HCT116 (cell line): ENCODE measurements at places on chromosomes 6 and 20. TPM values are rescaled to one million over a fixed set of nuclear protein-coding genes. Genes with fewer than 3 reads are reported as not detected.
A peak's percentile ranks its signal among the peaks of the same experiment; 100 is the strongest.

SLC17A2 gene
- total RNA-seq, result not detected

TJAP1 gene
- total RNA-seq, result 45.2 TPM

OR2H1 gene
- not detected for total RNA-seq

LBP gene
- 0.15 TPM for total RNA-seq

GRCh38 chr6:15290067-15290680 is 44.3 kb downstream of the JARID2 start:
- DNase-seq, result no peak
- no peak overlapping the region for H3K4me3 ChIP-seq
- no peaks in the 10 kb centered on the region for H3K27me3 ChIP-seq
- H3K36me3 ChIP-seq, result no peaks in the 10 kb centered on the region

DNA sequence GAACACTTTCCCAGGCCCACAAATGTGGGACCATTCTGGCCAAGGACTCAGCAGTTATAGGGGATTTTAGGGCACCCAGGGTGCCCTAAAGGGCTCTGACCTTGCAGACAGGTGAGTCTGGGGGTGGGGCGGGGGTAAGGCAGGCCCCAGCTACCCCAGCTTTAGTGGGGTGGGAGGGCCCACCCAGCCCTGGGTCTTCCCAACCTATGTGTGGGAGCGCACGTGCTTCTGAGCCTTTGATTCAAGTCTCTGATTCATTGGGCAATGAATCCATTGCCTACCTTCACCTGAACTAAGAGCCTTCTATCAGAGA is 958 bp downstream of the SERPINB1 start:
- peak overlapping the region; percentile 70 for H3K4me3 ChIP-seq
- H3K4me1 ChIP-seq, result peaks cover 50% of the 10 kb centered on the region
- no peak for DNase-seq
- peak overlapping the region; percentile 64 for H3K27ac ChIP-seq
- H3K36me3 ChIP-seq, result peaks cover 9% of the 10 kb centered on the region; the same call in 1 of the 2 replicates

DNA sequence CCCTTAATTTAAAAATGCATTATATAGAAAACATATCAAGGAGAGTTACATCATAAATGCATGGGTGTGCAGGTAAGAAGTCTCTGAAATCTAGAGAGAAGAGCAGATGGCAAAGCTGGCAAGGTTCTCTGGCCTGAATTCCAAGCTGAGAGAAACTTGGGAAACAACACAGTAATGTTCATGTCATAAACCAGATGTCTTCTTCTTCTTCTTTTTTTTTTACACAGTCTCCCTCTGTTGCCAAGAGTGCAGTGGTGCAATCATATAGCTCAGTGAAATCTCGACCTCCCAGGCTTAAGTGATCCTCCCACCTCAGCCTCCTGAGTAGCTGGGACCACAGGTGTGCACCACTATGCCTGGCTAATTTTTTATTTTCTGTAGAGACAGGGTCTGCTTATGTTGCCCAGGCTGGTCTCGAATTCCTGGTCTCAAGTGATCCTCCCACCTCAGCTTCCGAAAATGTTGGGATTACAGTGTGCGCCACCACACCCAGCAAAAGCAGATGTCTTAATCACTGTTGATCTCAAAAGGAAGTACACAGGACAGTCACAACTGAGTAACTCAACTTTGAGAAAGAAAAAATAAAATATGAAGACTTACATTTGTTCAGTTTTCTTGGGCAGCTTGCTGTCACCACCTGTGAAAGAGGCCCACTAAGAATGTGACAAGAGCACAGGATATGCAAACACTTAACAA is 77.3 kb downstream of the DNAAF9 start:
- H3K27me3 ChIP-seq, result no peaks in the 10 kb centered on the region
- H3K27ac ChIP-seq, result no peak overlapping the region
- H3K4me3 ChIP-seq, result no peak overlapping the region
- no peaks in the 10 kb centered on the region for H3K4me1 ChIP-seq
- DNase-seq, result no peak

DNA sequence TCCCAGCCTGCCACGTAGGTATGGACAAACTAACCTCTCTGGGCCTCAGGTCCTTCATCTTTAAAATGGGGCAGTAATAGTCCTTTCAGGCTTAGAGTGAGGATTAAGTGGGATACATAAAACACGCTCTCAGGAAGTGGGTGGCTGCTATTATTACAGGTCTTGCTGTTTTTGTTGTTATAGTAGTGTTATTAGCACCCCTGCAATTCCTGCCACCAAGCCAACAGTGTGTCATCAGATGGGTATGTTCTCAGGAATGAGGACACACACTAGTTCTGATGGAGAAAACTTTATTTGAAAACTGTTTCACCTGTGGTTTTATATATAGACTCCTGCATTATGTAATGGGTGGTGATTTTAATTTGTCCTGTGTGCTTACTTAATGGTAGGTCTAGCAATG is 131.7 kb downstream of the LRRC1 start:
- DNase-seq, result peak; percentile 21
- peak overlapping the region; percentile 71 for H3K27ac ChIP-seq
- peaks cover 55% of the 10 kb centered on the region for H3K4me1 ChIP-seq
- 0 out of 2 replicates have a peak, but pooled peaks cover 2% of the 10 kb centered on the region for H3K36me3 ChIP-seq

DNA sequence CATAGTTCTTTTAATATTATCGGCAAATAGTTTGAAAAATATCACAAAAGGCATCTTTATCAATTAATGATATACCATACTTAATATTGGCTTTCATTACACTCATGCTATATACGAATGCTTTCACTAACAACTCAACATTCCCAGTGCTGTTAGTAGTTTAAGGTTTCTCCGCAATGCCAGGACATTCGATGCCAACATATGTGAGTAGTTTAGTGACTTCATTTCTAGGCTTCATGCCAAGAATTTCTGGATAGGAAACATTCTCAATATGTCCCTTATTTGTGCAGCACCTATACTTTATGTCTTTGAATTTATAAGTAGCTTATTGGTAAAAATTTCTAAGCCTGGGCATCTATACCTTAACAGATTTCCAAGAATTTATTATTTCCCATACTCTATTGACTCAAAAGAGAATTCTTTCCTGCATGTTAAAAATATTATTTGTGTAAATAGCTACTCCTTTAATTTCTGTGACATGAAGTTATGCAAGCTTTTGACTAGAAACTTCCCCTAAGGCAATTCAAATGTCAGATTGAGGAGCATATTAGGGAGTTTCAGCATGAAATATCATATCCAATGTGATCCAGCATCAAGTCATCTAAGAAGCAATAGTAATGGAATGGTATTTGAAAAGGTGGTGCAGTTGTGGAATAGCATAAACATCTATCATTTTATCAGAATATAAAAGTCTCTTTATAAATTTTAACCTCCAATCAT is 236.0 kb upstream of the STXBP5 start:
- H3K4me3 ChIP-seq, result no peak overlapping the region
- DNase-seq, result no peak
- H3K4me1 ChIP-seq, result no peaks in the 10 kb centered on the region

GRCh38 chr6:116847227-116847626 is 18.3 kb upstream of the GPRC6A start:
- H3K4me1 ChIP-seq, result no peaks in the 10 kb centered on the region
- peak; percentile 35 for DNase-seq
- H3K4me3 ChIP-seq, result no peak overlapping the region
- H3K27ac ChIP-seq, result no peak overlapping the region
- no peaks in the 10 kb centered on the region for H3K36me3 ChIP-seq

GRCh38 chr20:848193-848592 is 14.7 kb downstream of the FAM110A start:
- H3K27ac ChIP-seq, result no peak overlapping the region
- DNase-seq, result no peak
